COR-L47 (cell line): ENCODE measurements at places on chromosomes 6 and 20.

DNA sequence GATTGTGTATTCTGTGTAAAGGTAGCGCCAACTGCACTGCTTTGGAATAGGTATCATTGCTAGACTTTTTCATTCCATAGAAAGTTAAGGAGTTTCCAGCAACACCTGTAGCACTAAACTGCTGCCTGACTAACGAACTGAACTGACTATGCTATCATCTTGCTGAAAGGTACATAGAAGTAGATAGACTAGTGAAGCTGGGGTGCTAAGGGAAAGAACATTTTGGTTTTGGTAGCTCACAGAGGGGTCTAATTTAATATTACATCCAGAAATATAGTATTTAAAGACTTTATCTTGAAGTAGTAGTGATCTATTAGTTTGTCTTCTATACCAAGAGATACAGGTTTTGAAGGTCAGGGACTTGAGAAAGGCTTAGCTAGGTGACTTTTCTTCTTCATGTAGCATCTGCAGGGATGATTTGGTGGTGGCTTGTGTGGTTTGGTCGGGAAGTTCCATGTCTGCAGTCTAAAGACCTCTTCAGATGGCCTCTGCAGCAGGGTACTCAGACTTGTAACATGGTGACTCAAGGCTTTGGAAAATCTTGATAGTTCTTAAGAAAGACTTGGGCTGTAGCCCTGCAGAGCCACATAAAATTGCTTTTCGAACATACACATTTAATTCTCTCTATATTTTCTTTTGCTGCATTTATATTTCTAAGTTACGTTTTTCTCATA lies 10.2 kb downstream of the SENP6 start:
- DNase-seq, result no peak

GRCh38 chr6:2550247-2550646 lies 200.5 kb downstream of the MYLK4 start:
- no peak for DNase-seq

DNA sequence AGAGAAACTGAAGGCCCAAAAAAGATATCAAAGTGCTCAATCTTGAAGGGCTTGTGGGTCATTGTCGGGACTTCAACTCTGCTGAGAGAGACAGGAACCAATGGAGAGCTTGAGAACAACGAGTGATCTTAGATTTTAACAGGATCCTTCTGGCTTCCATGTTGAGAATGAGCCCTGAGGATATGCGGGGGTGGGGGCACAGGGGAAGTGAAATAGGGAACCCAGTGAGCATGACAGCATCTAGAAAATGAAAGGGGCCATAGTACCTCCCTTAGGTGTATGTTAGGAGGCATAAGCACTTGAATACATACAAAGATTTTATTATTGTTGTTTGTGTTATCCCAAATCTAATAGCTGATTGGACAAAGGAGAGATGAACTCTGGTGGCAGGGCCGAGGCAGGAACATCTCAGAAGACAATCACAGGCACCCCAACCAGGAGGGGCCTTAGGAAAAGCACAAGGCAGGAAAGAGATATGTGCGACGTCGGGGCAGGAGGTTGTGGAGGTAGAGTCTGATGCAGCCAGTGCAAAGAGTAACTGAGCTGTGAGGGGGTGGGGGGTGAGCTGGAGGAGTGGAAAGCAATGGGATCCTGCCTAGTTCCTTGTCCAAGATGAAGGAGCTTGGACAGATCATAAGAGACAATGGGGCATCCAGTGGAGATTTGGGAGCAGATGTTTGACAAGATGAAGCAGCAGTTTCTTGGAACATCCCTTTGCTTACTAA lies 10.4 kb downstream of the TGM6 start:
- no peak for DNase-seq

GRCh38 chr20:2280082-2280481 lies 15.7 kb upstream of the TGM3 start:
- DNase-seq, result no peak

- no peak for DNase-seq
Observed at GRCh38 chr6:26404546-26404945, 2.5 kb downstream of the BTN3A1 start.

DNA sequence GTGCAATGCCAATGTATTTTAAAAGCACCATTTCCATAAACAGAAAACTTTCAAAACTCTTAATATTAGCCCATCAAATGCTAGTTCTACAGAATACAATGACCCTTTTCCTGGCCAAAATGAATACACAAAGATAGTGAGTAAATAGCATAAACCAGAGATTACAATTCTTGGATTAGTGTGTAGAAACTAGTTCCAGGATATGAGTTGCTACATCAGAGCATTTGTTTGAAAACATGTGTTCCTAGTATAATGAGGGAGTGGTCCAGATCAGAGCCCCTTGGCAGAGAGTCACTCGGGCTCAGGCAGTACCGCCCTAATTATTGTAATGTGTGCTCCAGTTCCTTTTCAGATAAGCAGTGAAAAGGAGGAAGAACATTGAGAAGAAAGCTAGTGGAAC lies 63.7 kb upstream of the COL21A1 start:
- no peak for DNase-seq
